ENCODE measurements at places on chromosomes 7 and 10. TPM values are rescaled to one million over a fixed set of nuclear protein-coding genes. Genes with fewer than 3 reads are reported as not detected.

MEST gene
- total RNA-seq = 68.1 TPM

TMEM270 gene
- total RNA-seq = not detected

IRF5 gene
- 1.5 TPM for total RNA-seq

VCL gene
- 19.2 TPM for total RNA-seq

Measured in temporal lobe (tissue), 4 donors.